Epithelial cell of proximal tubule (primary cell): ENCODE measurements at places on chromosomes 2 and 18. TPM values are rescaled to one million over a fixed set of nuclear protein-coding genes. Genes with fewer than 3 reads are reported as not detected.
A peak's percentile ranks its signal among the peaks of the same experiment; 100 is the strongest.

DNA sequence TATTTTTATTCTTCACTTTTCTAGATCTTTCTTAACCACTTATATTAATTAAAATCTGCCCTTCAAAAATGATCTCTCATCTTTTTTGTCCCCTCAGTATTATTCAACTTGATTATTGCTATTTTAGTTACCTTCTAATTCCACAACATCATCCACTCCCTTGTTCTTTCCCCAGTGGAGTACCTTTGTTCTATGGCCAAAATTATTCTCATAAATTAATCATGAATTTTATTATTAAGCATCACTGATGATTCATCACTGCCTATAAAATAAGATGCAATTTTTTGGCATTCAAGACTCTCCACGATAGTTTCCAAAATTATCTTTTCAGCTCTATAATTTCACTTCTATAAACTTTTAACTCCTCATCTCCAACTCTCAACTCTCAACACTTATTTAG, 505.7 kb downstream of the SPAG16 start:
- no peak for DNase-seq

The RAD51AP2 gene
- not detected in 2 replicates for total RNA-seq

The CTLA4 gene
- total RNA-seq, result not detected in 2 replicates

The XIRP2 gene
- not detected in 2 replicates for total RNA-seq

DNA sequence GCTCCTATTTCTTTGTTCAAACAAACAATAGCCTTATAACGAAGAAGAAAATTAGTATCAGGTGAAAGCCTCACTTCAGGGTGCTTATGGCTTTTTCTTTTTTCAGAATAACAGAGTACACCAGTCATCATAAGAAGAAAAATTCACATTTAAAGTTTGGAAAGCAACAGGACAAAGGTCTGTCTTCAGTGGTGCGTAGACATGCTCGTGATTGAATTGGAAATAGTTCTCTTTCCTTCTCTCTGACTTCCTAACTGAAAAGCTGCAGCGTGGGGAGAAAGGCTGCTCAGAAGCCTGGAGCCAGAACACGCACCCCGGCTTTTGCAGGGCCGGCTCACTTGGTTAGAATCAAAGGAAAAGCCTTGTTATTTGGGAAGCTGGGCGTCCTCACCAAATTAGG, 127.6 kb upstream of the ZNF516 start:
- DNase-seq, result no peak

- no peak for DNase-seq
Observed at GRCh38 chr2:204000446-204000845, 63.9 kb downstream of the ICOS start.

The ERBB4 gene
- total RNA-seq, result 1.4 and 2.2 TPM in 2 replicates

GRCh38 chr2:126275098-126275497, 380.9 kb upstream of the GYPC start:
- no peak for DNase-seq

The ITM2C gene
- 120 and 169 TPM in 2 replicates for total RNA-seq

GRCh38 chr2:179277429-179278196, 13.0 kb upstream of the SESTD1 start:
- DNase-seq, result no peak

The EHBP1 gene
- total RNA-seq, result 18.1 and 20.9 TPM in 2 replicates

GRCh38 chr2:207334624-207335371, 169.1 kb upstream of the KLF7 start:
- peak; percentile 92 for DNase-seq

The LIMS2 gene
- 0.36 and 1.2 TPM in 2 replicates for total RNA-seq

GRCh38 chr2:236177967-236178889, 10.0 kb upstream of the GBX2 start:
- no peak for DNase-seq

GRCh38 chr2:22450831-22451230, 934.1 kb upstream of the KLHL29 start:
- no peak for DNase-seq

The NFE2L2 gene
- 43.6 and 53.0 TPM in 2 replicates for total RNA-seq

The ZSWIM2 gene
- total RNA-seq, result not detected in 2 replicates

DNA sequence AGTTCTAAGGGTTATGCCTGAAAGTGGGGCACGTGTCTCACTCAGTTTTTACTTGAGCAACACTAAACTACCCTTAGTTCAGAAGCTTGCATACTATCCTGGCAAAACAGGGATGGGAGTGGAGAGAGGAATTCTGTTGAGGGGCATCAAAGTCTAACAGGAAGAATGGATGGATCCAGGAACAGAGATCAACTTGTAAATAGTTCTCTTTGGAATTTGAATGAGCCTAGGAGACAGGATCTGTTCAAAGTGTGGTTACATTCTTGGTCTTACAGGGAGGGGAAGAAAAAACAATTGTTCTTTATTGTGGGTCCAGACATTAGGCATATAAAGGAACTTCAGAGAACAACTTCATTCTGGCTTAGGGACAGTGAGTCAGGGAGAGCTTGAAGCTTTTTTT, 560.2 kb downstream of the CNTNAP5 start:
- DNase-seq, result no peak

DNA sequence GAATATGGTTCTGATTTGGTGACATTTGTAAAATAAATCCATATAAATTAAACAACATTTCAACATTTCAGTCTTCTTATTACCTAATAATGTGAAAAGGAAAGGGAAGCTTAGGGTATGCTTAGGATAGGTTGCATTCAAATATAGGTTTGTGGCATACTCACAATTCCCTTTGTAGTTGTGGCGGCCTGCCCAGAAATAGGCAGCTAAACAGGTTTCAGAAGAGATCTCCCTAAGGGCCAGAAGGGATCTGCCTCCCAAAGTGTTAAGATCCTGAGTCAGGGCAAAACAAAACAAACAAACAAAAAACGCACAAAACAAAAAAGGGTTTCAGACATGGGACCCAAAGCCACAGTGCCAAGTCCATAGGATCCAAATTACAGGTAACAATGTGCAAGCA, 41.4 kb upstream of the TCF7L1 start:
- DNase-seq, result no peak

- no peak for DNase-seq
Observed at GRCh38 chr2:121376535-121377250, 91.7 kb upstream of the TFCP2L1 start.

DNA sequence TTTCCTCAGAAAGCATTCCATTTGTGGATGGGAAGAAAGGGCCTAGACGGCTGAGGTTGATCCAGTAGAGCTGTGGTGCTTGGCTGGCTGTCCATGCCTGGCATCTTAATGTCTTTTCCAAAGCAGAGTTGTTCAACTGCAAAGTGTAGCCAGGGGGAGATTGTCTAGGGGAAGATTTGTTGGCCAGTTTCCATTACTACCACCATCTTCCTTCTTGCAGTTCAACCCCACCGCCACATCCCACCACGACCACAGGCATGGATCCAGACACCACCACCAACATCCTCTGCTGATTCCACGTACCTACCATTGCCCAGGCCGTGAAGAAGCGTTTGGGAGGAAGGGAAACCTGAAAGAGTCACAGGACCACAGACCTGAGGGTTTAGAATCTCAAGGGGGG, 50.7 kb upstream of the HAAO start:
- no peak for DNase-seq

The LYG1 gene
- total RNA-seq, result 0.12 and 0.22 TPM in 2 replicates

- no peak for DNase-seq
Observed at GRCh38 chr2:212854771-212855170, 296.6 kb downstream of the IKZF2 start.

The SGPP2 gene
- 9.1 and 9.7 TPM in 2 replicates for total RNA-seq
